ENCODE measurements at places on chromosomes 12 and 14.

GRCh38 chr14:69543341-69544115, 31.1 kb downstream of the CCDC177 start:
- no peak for DNase-seq

GRCh38 chr12:104054681-104055346, 4.8 kb upstream of the GLT8D2 start:
- no peak for DNase-seq

DNA sequence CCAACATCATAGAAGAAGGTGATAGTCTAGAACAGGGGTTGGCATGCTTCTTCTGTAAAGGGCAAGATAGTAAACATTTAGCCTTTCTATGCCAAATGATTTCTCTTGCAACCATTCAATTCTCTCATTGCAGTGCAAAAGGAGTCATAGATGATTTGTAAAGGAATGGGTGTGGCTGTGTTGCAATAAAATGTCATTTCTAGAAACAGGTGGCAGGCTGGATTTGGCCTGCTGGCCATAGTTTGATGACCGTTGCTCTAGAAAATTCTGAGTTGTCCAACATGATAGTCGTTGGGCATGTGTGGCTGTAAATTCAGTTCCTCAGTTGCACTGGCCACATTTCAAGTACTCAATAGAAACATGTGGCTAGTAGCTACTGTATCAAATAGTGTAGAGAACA, 21.7 kb downstream of the SMCO2 start:
- DNase-seq = no peak

- no peak for DNase-seq
Observed at GRCh38 chr14:69089046-69089445, 63.9 kb downstream of the DCAF5 start.
